ENCODE measurements at places on chromosomes 4 and X.

DNA sequence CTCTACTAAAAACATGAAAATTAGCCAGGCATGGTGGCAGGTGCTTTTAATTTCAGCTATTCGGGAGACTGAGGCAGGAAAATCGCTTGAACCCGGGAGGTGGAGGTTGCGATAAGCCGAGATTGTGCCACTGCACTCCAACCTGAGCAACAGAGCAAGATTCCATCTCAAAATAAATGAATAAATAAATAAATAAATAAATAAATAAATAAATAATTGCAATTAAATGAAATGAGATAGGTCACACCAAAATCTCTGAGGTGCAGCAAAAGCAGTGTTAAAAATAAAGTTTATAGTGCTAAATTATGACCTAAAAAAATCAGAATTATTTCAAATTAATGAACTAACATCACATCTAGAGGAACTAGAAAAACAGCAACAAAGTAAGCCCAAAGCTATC is 13.6 kb upstream of the CYLC1 start:
- DNase-seq, result no peak

DNA sequence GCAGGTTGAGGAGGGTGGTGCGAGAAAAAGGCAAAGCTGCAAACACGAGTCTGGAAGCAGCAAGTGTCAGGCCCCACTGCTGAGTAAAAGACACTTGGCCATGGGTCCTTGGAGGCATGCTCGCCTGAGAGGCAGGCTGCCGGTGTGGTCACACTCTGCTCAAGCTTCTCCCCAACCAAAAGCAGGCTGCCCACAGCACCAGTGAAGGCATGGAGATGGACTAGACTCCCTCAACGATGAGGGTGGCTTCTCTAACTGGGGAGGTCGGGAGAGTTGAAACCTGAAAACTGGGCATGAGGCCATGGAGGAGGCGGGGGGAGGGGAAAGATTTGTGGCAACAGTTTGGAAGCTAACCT is 86.5 kb downstream of the ATG4A start:
- DNase-seq, result no peak

DNA sequence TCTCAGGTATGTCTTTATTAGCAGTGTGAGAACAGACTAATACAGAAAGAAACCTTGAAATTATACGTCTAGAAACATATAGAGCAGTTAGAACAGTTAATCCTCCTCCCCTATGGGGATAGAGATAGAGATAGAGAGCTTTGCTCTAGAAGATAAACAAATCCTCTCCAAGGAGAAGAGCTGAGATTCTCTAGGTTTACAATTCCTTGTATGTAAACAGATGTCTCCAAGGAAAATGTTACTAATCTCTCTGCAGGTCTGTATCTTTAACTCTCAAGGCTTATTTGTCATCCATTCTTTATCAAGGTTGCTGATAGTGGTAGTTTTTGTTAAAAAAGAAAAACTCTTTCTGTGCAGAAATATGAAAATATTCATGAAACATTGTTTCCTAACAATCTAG is 282.1 kb upstream of the GIMD1 start:
- DNase-seq, result no peak

DNA sequence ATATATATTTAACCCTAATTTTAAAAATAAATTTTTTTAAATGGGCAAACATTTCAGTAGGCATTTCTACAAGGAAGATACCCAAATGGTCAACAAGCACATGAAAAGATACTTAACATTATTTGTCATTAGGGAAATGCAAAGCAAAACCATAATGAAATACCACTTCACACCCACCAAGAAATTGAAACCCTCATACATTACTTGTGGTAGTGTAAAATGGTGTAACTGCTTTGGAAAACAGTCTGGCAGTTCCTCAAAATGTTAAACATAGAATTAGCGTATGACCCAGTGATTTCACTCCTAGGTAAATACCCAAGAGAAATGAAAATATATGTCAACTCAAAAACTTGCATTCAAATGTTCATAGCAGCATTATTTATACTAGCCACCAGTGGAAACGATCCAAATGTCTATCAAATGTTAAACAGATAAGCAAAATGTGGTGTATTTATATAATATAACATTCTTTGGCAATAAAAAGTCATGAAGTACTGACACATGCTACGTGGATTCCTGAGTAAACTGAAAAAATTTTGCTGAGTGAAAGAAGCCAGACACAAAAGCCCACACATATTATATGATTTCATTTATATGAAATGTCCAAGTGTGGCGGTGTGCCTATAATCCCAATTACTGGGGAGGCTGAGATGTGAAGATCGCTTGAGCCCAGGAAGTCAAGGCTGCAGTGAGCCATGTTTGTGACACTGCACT is 16.6 kb downstream of the TRIM2 start:
- no peak for DNase-seq

- DNase-seq, result no peak
These were observed 93.2 kb upstream of the FAM47B start for GRCh38 chrX:34849371-34849770.

DNA sequence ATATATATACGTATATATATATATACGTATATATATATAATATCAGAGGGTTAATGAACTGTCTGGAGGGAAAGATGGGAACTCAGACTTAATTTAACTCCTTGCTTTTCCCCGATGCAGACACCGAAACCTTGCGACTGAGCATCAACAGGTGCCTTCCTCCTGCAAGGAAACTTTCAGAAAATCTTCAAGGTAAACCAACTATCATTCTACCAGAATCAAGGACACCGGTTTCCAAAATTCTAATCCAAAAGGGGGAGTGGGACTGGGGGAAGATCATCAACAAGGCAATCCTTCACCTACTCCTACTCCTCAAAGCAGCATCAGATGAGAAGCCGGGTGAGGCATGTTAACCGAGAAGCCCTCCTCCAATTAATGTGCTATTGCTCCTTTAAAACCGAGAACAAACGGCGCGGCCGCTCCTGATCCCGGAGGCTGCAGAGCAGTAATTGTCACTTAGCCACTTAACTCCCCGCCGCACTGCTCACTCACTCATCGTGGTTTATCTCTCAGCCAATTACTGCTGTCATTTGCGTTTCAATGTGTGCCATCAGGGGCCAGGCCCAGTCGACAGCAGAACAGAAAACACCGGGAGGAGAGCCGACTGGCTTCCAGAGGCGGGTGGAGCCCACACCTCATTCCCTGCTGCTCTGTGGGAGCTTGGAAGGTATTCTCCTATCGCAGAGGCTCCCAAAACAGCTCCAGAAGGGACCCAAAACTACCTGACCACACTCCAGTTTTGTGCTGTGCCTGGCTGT is 61.7 kb downstream of the MAML3 start:
- no peak for DNase-seq

- DNase-seq, result no peak
These were observed 156.4 kb upstream of the TBL1X start for GRCh38 chrX:9308426-9308825.

GRCh38 chr4:88104902-88105610 is 53.4 kb downstream of the ABCG2 start:
- no peak for DNase-seq

DNA sequence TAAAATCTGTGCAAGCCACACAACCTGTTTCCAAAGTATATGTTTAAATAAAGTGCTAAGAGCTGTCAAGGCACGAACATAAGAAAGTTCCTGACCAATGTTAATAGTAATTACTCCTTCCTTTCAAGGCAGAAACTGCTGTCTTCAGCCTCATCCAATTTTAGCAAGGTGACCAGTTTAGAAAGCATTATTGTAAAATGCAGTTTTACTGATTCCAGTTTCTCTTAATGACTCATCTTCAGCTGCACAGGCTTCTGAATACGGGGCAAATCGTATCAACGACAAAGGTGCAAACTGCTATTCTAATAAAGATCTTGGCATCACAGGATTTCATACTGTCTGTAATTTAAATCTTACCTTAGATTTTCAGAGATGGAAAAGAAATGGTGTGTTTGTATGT is 87.5 kb downstream of the PPP3CA start:
- no peak for DNase-seq

DNA sequence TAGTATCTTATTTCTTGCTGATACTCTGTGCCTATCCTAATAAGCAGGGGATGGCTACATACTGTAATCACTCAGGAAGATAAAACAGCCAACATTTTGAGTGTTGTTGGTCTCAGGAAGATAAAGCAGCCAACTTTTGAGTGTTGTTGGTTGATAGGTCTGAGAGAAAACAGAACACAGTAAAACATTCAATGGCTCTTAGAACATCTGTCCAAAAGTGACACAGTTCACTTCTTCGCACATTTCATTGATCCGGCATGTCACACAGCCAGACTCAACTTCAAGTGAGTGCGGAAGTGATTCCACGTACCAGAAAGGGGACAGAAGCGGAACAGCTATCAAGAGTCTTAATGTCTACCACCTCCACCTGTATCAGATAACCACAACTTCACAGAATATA is 87.3 kb upstream of the DMD start:
- DNase-seq, result no peak

GRCh38 chr4:41551536-41551935 is 13.6 kb downstream of the LIMCH1 start:
- DNase-seq, result no peak

DNA sequence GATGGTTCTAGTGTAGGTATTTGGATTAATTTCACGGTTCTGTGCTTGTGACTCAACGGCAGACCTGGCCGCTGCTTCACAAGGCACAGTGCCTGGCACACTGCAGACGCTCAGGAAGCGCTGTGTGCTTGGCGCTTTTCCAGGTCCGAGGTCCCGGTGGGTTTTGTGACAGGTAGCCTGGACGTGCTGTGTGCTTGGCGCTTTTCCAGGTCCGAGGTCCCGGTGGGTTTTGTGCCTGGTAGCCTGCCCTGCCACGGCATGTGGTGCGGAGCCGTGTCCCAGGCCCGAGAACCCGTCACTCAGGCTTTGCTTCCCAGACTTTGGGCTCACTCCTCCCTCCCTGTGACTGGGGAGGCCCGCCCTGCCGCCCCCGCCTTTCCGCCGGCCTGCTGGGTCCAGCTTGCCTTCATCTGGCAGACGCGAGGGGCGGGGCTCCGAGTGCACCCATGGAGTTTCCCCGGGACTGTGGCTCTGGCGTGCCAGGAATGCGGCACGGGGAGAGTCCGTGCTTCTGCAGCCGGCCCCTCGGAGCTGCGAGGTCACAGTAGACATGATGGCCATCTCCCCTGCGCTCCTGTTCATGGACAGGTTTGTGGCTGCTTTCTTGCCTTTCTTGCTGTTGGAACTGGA is 44.2 kb downstream of the TBC1D14 start:
- no peak for DNase-seq

DNA sequence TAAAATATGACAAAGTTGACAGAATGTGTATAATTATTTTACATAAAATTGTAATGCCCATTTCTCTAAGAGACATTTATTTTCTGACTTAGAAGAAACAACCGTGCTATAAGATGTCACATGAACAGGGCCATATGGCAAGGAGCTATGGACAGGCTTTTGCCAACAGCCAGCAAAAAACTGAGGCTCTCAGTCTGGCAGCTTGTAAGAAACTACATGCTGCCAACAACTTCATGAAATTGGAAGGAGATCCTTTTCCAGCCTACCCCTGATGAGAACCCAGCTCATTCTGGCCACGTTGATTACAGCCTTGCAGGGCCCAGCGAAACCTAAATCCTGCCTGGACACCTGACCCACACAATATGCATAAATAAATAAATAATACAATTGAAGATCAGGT is 250.3 kb upstream of the ARSJ start:
- DNase-seq, result no peak

DNA sequence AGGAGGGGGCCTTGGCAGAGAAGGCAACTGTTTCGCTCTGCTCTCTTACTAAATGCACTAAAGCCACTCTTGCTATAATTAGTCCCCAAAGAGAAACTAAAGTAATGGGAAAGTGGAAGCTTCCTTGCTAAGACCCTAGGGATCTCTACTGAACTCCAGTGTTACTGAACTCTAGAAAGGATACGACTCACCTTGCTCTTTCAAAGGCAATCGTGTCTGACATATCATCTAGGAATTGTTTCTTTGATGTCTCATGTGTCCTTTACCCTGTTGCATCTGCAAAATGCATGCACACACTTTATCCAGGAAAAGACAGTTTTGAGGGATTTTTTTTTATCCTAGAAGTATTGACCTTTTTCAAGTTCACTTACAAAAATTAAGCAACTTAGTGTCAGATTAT is 148.1 kb upstream of the FAM9B start:
- no peak for DNase-seq

DNA sequence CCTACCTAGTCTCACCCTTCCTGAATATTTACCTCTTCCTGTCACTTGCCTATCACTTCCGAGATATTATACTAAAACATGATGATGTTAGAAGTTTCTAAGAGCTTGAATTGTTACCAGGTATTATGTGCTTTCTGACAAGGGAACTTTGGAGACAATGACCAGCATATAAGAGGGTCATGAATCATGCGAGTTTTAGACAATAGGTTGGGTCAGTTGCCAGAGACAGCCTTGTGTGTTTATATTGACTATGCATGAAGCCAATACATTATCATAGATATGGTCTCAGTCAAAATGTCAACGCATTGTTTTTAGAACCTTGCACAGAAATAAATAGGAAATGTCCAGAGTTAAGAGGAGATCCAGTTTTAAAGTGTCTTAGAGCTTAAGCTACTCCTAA is 116.8 kb downstream of the KLHL4 start:
- DNase-seq, result no peak

DNA sequence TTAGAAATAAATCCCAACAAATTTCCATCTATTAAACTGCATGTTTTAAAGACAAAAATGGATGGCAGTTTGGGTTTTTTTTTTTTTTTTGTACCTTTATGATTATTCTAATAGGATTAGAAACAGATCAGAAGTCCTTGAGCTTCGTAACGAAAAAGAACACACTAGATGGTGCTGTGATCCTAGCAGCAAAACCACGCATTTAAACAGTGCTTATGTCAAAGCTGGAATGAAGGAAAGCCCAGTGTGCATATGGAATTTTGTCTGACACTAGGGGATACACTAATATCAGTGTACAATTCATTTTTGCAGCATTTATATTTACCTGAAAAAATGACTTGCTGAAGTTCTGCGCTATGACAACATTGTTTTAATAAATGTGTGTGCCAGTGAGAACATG is 229.1 kb downstream of the VEGFC start:
- no peak for DNase-seq

DNA sequence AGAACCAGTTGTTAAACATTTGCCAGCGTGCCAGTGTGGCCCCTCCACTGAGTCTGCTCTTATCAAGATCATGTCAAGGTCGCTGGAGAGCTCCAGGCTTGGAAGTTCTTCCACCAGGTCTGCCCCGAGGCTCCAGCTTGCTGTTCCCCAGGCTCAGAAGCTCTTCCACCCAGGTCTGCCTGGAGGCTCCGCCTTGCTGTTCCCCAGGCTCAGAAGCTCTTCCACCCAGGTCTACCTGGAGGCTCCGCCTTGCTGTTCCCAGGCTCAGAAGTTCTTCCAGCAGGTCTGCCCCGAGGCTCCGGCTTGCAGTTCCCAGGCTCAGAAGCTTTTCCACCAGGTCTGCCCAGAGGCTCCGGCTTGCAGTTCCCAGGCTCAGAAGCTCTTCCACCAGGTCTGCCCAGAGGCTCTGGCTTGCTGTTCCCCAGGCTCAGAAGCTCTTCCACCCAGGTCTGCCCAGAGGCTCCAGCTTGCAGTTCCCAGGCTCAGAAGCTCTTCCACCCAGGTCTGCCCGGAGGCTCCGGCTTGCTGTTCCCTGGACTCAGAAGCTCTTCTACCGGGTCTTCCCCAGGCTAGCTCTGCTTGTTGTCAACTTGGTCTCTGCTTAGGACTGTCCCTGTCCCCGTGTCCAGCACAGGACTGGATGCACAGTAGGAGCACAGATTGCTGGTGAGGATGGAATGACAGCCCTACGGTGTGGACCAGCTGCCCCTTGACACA is 54.4 kb downstream of the HMX1 start:
- DNase-seq, result no peak

GRCh38 chr4:25358515-25359275 is 18.4 kb upstream of the ANAPC4 start:
- DNase-seq, result no peak

Data from stimulated activated CD8-positive, alpha-beta memory T cell treated with anti-CD3 and anti-CD28 coated beads, Interleukin-15, amount 100 ng/mL, for 4 hours (primary cell).